NCI-H2171 treated with DMSO at 0.1 percent for 48 hours (cell line): ENCODE measurements at places on chromosomes 5 and 9.
A peak's percentile ranks its signal among the peaks of the same experiment; 100 is the strongest.

GRCh38 chr9:127754099-127755060, 19.3 kb upstream of the TOR2A start:
- DNase-seq = peak; percentile 80

- no peak for DNase-seq
Measured at GRCh38 chr9:6431038-6431437, 18.0 kb downstream of the UHRF2 start.

GRCh38 chr5:33762859-33763258, 128.9 kb downstream of the ADAMTS12 start:
- no peak for DNase-seq

DNA sequence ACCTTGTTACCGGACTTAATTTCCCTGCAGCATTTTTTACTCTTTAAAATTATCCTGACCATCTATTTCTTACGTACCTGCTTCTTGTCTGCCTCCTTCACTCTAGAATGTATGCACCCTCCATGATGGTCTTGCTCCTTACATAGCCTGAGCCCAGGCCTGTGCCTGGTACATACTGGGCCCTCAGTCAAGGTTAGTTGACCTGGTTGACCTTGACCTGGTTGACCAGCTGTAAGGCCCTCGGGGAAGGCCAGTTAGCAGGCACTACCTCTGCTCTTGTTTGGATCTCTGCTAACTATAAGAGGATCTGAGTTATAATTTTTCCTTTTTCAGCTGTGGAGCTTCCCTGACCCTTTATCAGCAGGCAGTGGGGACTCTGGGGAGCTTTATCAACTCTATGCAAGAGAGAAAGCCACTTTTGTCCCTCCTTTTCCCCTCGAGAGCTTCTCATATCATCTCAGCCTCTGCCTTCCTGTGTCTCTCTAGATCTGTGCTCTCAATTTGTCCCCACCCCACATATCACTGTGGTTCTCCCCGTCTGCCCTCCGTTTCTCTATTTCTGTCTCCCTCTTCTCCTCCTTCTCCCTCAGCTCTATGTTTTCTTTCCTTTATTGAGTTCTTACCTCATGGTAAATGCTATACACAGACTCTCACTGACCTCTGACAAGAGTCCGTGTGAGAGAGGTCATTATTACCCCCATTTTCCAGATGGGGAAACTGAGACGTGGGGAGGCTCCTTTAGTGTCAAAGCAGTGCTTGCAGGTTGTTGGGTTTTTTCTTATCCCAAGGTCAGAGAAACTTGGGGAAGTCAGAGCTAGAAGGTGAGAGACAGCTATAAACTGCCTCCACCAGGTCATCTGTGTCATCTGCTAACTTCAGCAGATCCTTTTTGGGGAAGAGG, 28.6 kb downstream of the SPRY4 start:
- no peak for DNase-seq

GRCh38 chr5:36305571-36306326, 4.0 kb upstream of the RANBP3L start:
- peak; percentile 77 for DNase-seq

GRCh38 chr5:158011422-158011821, 152.5 kb upstream of the CLINT1 start:
- DNase-seq = no peak

DNA sequence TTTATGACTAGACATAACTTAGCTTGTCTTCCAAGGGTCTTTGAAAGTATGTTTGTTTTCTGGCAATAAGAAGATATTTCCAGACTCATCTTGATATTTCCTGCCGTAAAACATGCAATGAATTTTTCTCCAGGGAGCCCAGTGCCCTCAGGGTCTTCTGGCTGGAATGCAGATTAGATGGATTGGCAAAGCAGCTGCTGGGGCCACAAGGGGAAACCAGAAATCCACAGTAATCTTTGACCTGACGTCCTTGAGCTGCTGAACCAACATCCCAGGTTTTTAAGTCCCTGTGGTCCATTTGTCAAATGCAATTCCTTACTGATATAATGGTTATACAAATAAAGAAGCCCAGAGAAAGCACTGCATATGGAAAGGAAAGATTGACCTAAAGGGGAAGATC, 93.0 kb downstream of the THBS4 start:
- no peak for DNase-seq

DNA sequence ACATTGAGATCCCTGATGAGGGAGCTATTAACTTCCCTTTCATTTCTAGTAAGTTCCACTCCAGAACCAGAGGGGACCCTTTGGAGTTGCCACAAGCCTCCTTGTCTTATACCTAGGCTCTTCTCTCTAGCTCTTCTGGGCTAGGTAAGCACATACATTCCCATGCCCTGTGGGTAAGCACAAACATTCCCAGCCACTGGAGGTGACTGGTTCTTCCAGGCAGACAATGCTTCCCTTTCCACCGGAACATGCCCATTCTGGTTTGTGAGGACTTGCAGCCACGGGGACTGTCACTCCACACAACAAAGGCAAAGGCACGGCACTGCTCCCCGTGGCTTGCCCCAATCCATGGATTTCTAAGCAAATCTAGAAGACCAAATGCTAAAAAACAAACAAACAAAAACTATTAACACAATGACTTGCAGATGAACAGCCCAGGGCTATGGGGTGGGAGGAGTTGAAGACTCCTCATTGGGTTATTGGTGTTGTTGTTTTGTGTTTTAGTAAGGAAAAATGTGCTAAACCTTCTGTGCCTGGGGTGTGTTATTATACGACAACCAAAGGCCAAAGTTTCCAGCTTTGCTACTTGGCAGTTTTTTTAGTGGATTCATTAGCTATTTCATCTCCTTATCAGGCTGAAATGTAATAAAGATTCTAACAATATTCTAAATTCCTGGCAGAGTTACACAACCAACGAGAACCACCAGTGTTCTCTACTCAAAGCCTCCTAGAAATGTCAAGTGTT, 276.2 kb downstream of the SYK start:
- no peak for DNase-seq

DNA sequence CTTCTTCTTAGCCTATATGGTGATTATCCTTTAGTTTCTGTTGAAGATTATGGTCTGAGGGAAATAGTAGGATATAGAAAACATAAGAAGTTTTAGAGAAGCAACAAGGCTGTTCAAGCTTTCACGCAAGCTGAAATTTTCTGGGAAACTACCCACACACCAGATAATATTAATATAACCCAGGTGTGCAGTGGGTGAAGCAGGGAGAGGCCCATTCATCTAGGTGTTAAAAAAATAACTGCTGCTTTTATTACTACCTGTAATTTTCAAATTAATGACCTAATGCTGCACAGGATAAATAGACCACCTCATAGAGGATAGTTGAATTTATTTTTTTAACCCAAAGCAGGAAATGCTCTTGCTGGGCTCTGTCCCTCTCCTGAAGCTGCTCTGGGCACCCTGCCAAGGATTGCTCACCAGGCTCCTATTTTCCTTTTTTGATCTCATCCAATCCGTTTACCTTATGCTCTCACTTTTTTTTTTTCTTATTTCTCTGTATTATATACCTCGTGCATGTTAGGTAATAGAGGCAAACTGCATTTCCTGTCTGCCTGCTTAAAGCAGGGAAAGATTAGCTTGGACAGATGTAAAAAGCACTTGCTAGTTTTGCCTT, 124.3 kb upstream of the SLC12A2 start:
- peak; percentile 91 for DNase-seq

DNA sequence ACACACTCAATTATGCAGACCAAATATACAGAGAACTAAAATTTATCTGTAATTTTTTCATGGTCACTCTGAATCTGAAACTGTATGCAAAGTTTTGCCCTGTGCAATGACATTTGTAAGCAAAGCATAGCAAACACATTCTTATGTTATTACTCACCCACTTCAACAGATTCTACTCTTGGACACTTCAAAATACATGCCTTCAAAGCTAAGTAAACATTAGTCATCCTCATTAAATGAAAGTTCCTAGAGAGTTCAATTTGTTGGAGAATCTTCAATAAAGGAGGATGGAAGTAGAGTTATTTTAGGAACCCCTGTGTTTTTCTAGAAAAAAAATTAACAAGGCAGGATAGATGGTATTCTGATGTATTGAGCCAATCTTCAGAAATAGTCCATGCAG, 639.7 kb upstream of the C9orf72 start:
- DNase-seq = no peak

DNA sequence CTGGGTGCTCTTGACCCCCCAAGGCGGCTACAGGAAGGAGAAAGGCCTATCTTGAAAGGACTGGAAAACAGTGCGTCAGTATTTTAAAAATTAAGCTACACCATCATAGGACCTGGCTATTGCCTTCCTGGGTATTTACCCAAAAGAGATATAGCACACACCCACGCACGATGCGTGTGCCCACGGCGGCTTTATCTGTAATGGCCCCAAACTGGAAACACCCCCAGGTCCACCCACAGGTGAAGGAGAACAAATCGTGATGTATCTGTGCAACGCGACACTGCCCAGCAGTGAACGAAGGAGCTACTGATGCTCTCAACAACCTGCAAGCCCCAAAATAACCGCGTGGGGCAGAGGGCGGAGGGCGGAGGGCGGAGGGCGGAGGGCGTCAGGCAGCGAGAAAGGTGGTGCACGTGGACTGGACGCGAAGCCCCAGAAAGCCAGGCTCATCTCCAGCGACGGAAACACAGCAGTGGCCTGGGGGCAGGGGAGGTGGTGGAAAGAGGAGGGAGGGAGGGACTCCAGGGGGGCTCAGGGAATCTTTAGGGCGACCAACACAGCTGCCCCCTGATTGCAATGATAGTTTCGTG, 12.4 kb upstream of the PTGDS start:
- DNase-seq = no peak

DNA sequence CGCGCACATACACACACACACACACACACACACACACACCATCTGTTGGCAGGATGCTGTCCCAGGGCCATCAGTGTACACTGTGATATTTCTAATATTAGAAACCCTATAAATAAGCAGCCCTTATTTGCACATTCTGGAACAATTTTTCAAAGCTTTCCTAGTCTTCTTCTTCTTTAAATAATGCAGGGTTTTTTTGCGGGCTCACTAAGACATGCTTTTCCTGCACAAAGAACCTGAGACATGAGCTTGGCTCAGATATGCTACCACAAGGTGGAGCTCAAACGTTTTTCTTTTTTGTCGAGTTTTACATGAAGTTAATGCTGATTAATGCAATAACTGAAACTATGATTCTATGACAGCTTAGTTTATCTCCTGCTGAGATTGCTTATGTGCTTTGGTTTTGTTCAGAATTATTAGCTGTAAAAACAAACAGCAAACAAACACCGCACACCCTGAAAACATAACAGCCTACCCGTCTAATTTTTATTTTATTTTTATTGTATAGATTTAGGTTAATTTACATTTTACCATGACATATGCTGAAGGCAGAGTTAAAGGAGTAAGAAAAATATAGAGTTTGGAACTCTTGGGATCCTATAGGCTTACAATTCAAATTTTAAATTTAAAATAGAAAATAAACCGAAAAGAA, 95.8 kb downstream of the ALDH1A1 start:
- DNase-seq = peak; percentile 38

- no peak for DNase-seq
Measured at GRCh38 chr5:76855961-76856360, 6.1 kb downstream of the S100Z start.

GRCh38 chr9:78325343-78325742, 28.4 kb downstream of the PSAT1 start:
- DNase-seq = peak; percentile 99

DNA sequence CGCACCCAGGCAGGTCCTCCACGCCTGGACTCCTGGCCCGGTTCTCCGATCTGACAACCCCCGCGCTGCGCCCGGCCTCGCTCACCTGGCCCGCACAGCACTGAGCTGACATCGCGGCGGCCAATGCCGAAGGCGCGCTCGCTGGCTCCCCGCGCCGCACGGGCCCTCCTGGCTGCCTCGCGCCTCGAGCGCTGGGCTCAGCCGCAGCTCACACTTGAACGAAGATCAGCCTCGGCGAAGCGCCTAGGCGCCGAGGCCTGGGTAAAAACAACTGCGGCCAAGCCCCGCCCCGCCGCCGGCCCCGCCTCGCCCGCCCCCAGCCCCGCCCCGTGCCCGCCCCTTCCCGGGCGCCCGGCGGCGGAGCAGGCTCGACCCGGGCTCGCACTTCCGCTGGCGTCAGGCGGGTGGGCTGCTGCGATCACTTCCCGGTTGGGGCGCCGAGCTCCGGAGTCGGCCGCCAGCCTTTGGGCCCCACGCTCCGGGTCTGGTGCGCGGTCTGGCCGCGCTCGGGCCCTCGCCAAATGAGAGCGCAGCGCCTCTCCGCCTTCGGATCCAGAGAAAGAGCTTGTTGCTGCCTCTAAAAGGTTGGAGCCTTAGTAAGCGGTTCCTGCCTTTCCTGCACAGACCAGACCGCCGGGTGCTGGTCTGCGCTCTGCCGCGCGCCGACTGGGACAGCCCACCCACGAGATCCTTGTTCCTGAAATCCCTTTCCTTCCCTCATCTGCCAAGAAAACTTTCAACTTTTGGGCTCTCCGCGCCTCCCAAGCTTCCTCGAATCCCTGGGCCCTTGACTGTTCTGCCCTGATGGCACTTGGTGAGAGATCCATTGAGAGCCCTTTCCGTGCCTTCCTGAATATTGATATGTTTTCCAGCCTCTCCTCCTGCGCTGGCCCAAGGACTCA, at the start of gene SERINC5:
Gene SERINC5 (minus strand): TSS at position 238 of the 902 bp plus-strand sequence. CDS start 126 bp downstream, at position 112.
- peak; percentile 23 for DNase-seq

DNA sequence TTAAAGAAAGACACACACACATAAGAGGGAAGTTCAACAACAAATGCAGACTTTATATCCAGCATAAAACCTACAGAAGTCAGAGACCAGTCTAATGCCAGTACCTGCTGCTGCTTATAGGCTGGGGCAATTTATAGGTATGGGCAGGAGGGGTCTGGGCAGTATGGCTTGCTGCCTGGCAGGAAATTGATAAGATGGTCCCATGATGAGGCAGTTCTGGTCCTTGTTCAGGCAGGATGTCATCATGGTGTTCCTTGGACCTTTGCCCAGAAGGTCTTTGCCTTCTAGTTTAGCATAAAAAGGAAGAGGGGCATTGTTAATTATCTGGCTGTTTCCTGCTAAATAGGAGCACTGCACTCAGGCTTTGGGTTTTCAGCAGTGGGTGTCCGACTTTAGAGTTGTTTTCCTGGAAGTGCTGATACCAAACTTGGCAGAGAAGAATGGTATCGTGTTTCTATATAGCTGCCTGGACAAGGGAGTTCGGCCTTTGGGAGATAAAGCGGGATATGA, 10.4 kb upstream of the PDCD1LG2 start:
- no peak for DNase-seq

- DNase-seq = peak; percentile 50
Measured at GRCh38 chr9:1959371-1959770, 55.8 kb upstream of the SMARCA2 start.

DNA sequence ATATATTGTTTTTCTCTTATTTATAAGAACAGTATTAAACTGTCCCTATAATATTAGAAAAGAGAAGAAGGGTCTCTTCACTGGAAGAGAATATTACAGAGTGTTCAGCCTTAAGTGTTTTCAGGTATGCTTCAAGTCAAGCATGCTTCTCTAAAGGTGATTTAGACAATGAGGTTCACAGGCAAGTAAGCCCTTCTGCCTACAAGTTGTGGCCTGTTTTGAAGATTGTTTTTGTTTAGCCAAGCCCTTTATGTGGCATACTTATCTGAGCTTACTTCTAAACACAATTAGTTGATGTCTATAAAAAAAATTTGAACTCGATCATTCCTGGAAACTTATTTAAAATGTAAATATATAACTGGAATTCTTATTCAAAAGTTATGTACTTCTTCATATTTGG, 343.8 kb upstream of the CDH18 start:
- DNase-seq = no peak
